Frontal cortex (tissue), 4 donors: ENCODE measurements at places on chromosomes 3 and 15. TPM values are rescaled to one million over a fixed set of nuclear protein-coding genes. Genes with fewer than 3 reads are reported as not detected.

Gene IL17RD
- 31.0 TPM for total RNA-seq

Gene LSAMP
- total RNA-seq, result 59.9 TPM

Gene ARHGAP11A
- total RNA-seq, result 11.8 TPM

Gene PRSS50
- total RNA-seq, result not detected

Gene MOBP
- total RNA-seq, result 0.41 TPM

Gene IL17RE
- total RNA-seq, result under 0.01 TPM

Gene GNAT1
- not detected for total RNA-seq

Gene SPATA12
- total RNA-seq, result not detected

Gene TLR9
- not detected for total RNA-seq

Gene B2M
- 295 TPM for total RNA-seq

Gene SLC28A1
- total RNA-seq, result not detected

Gene FOXB1
- total RNA-seq, result not detected

Gene INKA1
- 14.3 TPM for total RNA-seq

Gene UROC1
- not detected for total RNA-seq

Gene COL6A5
- under 0.01 TPM for total RNA-seq

Gene RAD51
- total RNA-seq, result 0.82 TPM

Gene PLOD2
- 14.7 TPM for total RNA-seq

Gene PTPRG
- 52.6 TPM for total RNA-seq

Gene VEPH1
- total RNA-seq, result 13.0 TPM
